Naive B cell (primary cell): ENCODE measurements at places on chromosomes 2 and 18.
A peak's percentile ranks its signal among the peaks of the same experiment; 100 is the strongest.

DNA sequence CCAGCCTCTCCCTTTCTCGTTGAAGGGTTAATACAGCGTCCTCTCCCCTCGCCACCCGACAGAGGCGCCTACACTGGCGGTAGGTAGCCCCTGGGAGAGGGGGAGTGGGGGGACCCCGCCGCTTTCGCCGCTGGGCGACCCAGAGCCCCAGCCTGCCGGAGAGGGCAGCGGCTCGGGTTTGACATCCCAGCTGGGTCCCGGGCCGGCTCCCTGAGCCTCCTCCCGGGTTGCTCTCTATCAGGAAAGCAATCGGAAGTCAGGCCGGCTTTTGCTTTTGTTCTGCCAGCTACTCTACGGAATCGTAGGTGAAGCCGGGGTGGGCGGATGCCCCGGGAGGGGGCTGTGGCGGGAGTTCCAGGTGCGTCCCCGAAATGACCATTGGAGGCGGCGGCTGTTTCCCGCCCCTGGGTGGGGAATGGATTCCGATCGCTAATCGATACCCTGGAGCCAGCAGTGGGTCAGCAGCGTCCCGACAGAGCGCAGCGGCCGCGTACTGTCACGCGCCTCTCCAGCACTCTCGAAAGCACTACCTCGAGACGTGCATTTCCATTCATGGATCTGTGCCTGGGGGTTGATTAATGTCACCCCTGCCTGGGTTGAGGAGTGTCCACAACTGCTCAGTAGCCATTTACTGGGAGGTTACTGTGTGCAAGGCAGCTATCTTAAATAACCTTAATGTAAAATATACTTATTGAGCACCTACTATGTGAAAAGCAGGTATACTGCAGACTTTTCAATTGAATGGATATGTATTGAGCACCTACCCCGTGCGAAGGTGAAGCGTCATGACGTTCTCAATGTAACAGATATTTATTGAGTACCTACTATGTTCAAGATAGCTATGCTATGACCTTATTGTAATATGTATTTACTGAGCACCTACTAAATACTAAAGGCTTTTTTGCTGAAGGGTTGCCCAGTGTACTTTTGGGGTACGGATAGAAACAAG is 1.1 kb downstream of the MAPK4 start:
- no peak for DNase-seq

- DNase-seq = no peak
These were observed 2.6 kb upstream of the WDFY1 start for GRCh38 chr2:223947711-223948205.

GRCh38 chr2:68762665-68763064 is 28.1 kb downstream of the ARHGAP25 start:
- peak; percentile 72 for DNase-seq

DNA sequence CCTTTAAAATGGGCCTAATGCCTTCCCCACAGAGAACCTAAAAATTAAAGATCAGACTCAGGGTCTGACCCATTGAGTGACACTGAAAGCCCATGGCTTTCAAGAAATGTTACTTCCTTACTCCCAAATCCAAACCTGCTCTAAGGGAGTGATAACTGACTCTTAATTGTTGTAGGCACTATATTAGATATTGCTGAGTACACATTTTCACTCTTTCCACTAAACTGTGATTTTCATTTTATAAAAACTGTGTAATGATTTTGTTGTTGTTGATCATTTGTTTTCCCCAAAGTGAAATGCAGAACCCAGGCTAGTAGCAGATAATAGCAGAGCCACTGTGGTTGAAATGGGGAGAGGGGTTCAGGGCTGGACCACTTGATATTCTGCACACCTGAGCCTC is 87.1 kb downstream of the LRRTM1 start:
- no peak for DNase-seq

GRCh38 chr18:31077878-31078277 is 24.3 kb downstream of the DSC2 start:
- no peak for DNase-seq

- no peak for DNase-seq
These were observed 107.0 kb upstream of the ZC3H15 start for GRCh38 chr2:186379052-186379451.

- DNase-seq = no peak
These were observed 36.3 kb upstream of the NRXN1 start for GRCh38 chr2:51068237-51068636.

DNA sequence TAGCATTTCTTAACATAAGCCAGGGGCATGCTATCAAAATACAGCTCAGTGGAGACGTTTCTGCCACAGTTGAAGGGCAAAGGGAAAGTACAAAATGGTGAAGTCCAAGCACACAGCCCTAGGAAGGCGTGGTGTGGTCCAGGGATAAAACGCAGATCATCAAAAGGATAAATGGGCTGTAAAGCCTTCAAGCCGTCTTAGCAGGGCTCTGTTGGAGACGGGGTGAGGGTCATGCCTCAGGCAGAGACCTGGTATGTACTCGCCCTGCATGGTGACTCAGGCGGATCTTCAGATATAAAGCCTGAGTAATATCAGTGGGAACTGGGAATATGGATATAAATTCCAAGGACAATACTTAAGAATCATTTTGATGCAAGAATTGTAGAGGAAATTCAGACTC is 61.2 kb downstream of the NGEF start:
- no peak for DNase-seq

- DNase-seq = no peak
These were observed 66.6 kb downstream of the UGGT1 start for GRCh38 chr2:128157644-128158043.

GRCh38 chr2:181431674-181432073 is 25.5 kb upstream of the ITGA4 start:
- no peak for DNase-seq

- DNase-seq = no peak
These were observed 103.1 kb downstream of the MCFD2 start for GRCh38 chr2:46812361-46813019.

DNA sequence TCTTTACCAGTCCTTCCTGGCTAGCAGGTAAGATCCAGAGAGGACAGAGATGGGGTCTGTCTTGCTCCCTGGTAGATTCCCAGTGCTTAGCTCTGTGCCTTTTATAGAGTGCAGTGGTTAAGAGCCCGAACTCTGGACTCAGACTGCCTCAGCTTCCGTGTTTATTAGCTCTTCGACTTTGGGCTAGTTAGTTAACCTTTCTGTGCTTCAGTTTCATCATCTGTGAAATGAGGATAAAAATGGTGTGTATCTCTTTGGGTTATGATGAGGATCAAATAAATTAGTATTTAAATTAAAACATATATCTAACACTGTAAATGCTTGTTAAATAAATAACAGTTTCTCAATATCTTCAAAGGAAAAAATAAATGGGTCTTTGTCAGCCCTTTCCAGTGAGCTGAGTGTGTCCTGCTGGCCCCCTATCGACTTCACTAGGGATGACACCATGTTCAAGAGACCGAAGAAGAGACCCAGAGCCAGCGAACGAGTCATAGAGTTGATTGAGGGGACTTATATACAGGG is 38.2 kb downstream of the CERS6 start:
- DNase-seq = no peak

DNA sequence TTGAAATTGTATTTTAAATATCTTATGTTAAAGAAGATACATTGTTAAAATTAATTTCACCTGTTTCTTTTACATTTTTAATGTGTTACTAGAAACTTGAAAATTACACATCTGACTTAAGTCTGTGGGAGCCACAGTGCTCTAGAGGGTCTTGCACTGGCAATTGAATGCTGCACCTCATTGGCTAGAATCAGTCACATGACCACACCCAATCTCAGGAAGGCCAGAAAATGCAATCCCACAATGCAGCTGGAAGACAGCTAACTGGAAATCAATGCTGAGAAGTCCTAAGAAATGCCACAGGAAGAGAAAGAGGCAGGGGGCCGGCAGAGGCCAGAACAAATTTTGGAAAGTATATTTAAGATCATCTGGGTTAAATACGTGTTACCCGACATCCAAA is 189.2 kb upstream of the POU3F3 start:
- no peak for DNase-seq

GRCh38 chr18:56509656-56510055 is 128.7 kb downstream of the TXNL1 start:
- DNase-seq = no peak

DNA sequence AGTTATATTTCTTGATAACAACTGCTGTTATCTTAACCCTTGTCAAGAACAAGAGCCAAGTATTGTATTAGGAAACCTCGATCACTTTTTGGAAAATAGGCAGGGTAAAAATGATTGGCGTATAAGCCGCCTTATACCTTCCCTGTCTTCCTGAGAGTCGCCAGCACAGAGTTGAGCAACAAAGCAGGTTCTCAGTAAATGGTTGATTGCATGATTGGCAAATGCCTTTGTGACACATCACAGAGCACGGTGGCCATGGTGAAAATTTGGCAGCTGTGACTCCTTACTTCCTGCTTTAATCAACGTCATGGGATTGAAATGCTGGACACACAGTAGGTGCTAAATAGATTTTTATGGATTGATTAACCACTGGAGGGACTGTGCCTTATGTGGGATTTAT is 3.9 kb upstream of the KLHL29 start:
- no peak for DNase-seq

- DNase-seq = no peak
These were observed 52.2 kb downstream of the PLB1 start for GRCh38 chr2:28547906-28548600.

GRCh38 chr2:37507703-37508102 is 163.3 kb downstream of the QPCT start:
- DNase-seq = no peak

DNA sequence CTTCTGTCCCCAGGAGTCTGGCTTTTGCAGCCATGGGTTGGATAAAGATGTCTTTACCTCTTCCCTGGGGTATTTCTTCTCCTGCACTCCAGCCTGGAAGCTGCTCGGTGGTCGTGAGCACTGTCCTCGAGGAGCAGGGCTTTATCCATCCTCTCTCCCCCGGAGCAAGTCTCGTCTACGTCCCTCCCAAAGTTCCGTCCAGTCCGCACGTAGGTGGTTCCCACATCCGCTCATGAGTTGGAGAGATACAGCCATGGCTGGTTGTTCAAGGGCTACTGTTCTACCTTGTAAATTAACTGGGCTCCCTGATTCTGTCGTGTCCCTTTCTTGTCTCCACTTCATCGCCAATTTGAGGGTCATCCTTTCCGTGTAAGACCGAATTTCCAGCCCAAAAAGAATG is 47.1 kb downstream of the TRAPPC12 start:
- DNase-seq = no peak

- no peak for DNase-seq
These were observed 603.8 kb upstream of the LINC00305 start for GRCh38 chr18:64752707-64753106.

- DNase-seq = no peak
These were observed 133.4 kb downstream of the VAPA start for GRCh38 chr18:10047237-10047636.

- no peak for DNase-seq
These were observed 12.3 kb upstream of the SNTG2 start for GRCh38 chr2:938181-939005.

GRCh38 chr18:8329186-8329771 is 280.0 kb upstream of the RAB12 start:
- no peak for DNase-seq

DNA sequence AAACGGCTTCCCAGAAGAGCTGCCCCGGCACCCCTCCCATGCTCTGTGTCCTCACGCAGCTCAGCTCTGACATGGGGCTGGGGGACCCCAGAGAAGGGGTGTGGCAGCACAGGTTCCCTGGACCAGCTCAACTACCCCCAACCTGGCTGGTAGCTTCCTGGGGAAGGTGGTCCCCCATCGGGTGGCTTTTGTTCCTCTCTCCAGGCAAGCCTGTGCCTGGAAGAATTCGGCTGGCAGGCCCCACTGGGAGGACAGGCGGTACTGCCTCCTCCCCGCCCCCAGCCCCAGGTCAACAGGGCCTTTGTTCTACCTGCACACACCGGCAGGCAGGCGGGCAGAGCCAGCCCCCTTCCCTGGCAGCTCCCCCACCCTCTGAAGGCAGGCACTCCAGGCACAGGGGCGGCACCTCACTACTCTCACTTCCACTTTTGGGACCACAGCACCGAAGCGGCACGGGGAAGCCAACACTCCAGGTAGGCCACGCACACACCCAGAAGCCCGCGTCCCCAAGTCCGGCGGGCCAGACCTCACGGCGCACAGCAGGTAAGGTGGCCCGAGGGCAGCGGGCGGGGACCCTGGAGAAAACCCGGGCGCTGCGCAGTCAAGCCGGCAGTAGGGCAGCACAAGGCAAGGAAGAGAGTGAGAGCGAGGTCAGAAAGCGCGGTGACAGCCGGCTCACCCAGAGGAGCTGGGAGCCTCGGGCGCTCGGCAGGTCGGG is 1.3 kb downstream of the HS6ST1 start:
- DNase-seq = peak; percentile 87

- DNase-seq = no peak
These were observed 85.3 kb downstream of the CCDC178 start for GRCh38 chr18:33355263-33355662.
